Stimulated activated effector memory CD8-positive, alpha-beta T cell treated with anti-CD3 and anti-CD28 coated beads, Interleukin-12 subunit alpha, Interleukin-12 subunit beta, amount 100 ng/mL, for 72 hours (primary cell): ENCODE measurements at places on chromosomes 7 and 10.

- no peak for DNase-seq
Measured at GRCh38 chr10:29849126-29849833, 210.1 kb downstream of the JCAD start.

- no peak for DNase-seq
Measured at GRCh38 chr10:57983281-57983791, 284.4 kb downstream of the IPMK start.

DNA sequence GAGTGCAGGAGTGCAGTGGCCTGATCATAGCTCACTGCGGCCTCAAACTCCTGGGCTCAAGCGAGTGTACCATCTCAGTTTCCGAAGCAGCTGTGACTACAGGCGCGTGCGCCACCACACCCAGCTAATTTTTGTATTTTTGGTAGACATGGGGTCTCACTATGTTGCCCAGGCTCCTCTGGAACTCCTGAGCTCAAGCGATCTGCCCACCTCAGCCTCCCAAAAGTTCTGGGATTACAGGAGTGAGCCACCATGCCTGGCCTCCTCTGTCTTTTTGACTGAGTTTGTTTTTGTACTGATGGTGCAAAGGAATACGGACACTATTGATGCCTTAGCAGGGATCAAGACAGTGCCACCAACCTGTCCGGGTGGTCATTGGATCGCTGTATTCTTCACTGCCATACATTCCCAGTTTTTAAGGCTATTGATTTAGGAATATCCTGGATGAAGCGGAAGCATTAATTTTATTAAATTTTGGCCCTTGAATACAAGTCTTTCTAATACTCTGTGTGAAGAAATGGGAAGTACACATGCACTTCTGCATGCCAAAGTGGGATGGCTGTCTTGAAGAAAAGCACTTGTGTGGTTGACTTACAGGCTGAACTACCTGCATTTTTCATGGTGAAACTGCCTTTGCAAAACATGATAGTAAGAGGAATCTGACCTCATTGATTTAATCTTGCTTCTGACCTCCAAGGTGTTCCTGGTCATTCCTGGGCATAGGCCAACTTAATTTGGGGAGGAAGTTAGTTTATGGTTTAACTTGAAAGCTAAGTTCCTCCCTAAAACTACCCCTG is 2.1 kb upstream of the CUL2 start:
- no peak for DNase-seq

DNA sequence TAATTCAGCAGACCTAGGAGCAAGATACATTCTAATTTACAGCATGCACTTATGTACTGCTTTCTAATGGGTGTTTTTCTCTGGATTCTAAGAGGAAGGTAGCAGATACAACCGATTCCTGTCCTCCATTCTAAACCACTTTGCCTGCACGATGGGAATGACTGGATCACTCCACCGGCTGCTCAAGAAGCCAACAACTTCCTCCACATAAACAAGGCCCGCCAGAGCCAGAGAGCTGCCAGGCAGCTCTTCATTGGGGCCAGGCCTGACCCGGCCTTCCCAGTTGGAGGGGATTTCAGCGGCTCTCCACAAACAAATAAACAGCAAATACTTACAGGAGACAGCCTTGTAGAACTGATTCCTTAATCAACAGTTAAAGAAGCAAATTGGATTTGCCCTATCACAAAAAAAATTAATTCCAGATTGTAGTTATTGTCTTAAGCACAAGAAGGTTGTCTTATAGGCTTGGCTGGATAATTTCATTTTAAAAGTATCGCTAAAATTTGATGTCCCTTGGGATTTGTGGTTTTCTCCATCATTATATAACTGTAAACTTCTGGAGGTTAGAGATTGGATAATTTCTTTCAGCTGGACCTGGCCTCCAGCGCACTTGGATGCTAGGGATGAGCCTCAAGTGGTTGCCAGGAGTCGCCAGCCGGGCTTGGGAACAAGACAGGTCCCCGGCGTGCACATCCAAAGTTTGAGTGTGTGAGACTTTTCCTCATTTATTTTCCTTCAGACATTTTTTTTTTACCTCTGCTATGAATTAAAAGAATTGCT is 20.9 kb downstream of the EBF3 start:
- DNase-seq, result no peak

DNA sequence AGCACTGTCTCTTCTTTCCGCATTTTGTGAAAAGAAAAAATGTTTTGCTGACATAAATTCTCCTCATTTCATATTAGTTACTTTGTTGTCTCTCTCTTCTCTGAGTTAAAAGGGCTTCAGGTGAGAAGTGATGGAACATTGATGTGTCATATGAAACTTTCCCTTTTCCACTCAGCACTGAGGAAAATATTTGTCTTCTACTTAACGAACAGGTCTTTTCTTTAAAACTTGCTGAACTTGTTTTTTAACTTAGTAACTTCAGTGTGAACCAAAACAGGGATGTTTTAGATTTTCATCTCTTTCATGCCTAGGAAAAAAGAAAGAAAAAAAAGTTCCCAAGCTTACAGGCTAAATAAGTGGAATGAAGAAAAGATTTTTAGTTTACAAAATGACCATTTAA is 19.0 kb upstream of the TSPAN12 start:
- no peak for DNase-seq

- no peak for DNase-seq
Measured at GRCh38 chr10:20289070-20289828, 473.0 kb downstream of the PLXDC2 start.

DNA sequence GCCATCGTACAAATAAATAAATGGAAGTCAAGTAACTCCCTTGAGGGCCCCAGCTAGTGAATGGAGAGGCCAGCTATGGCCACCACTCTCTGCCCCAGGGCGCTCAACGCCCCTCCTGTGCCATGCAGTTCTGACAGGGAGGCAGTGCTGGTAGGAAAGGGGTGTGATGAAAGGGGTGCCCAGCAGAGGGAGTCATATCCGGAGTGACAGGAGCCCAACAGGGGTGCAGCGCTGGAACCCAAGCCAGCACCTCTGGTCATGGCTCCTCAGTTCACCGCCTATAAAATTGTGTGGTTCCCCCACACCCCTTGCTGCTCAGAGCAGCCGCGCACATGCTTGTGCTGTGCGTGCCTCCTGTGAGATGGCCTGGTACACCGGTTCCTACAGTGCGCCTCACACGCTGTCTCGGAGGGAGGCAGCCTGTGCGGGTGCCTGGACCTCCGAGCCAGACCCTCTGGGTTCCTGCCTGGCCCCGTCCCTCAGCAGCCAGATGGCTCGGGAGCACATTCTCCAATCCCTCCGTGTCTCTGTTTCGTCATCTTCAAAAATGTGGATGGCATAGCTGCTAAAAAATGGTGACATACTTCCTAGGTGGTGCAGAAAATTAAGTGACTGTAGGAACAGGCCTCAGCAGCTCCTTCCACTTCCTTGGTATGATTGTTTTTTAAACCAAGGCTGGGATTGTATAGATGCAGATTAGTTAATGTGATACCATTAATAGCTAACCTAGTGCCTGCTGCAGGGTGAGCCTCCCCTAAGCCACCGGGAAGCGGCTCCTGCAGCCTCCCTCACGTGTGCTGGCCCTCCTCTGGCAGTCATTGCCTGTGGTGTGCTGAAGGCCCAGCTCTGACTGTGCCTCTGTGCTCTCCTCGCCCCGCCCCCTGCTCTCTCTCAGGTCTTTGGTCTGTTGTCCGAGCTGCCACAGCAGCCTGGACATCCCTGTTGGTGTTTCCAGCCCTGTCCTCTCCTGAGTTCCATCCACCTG is 125.8 kb downstream of the EGFR start:
- DNase-seq, result no peak

DNA sequence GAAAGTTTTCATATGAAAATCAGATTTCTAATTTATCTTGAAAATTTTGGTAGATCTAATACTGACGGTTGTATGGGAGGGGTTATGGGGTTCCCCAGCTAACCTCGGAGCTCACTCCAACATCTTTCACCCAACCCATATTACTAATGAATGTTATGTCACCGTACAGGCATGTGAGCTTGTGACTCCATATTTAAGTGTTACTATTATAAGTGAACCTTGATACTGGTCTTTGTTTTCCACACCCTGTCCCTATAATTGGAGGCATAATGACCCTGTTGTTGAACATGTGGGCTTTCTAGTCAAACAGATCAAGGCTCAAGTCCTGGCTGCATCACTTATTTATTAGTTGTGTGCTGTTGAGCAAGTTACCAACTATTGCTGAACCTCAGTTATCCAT is 27.2 kb downstream of the WDFY4 start:
- no peak for DNase-seq

DNA sequence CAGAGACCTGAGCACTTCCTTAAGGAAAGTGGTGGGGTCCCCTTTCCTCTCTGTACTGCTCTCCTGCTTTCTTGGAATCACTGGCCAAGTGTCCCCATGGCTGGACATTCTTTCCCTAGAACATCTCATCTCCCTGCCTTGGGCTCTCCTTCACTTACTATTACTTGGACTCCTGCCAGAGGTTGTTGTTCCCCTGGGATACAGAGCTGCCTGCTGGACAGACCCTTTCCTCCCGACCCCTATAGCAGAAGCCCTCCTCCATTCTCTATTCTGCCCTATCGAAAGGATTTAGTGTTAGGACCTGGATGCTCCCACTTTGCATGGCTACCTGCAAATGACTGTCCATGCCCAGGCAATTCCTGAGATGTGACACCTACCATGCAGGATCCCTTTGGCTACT is 164.3 kb upstream of the PODXL start:
- peak; percentile 28 for DNase-seq

GRCh38 chr7:117800406-117800805 is 72.8 kb downstream of the CTTNBP2 start:
- no peak for DNase-seq

- DNase-seq, result no peak
Measured at GRCh38 chr7:53281312-53281711, 245.9 kb downstream of the POM121L12 start.

DNA sequence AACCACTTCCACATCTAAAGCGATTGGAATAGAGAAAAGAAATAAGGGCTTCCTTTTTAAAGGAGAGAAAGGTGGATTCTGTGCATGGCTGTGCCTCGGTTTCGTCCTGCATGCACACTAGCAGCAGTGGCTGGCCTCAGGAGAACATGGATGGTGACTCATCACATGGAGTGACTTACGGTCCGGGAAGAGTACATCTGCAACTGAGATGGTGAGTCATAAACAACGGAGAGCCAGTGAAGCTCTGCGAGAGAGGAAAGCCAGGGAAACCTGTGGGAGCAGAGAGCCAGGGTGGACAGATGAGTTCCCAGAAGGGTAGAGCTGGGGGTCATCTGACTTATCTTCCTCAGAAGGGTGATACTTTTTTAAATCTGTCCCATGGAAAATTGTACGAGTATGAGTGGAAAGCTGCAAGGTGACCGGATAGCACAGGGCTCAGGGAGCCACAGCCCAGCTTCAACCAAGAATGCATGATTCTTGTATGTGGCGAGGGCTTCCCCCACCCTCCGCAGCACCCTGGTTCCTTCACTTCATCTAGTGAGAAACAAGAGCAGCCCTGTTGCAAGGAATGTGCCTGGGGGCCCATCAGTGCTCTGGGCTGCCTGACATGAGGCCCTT is 259.1 kb downstream of the KLF6 start:
- DNase-seq, result no peak

GRCh38 chr10:80613466-80614170 is 75.9 kb downstream of the SH2D4B start:
- no peak for DNase-seq

DNA sequence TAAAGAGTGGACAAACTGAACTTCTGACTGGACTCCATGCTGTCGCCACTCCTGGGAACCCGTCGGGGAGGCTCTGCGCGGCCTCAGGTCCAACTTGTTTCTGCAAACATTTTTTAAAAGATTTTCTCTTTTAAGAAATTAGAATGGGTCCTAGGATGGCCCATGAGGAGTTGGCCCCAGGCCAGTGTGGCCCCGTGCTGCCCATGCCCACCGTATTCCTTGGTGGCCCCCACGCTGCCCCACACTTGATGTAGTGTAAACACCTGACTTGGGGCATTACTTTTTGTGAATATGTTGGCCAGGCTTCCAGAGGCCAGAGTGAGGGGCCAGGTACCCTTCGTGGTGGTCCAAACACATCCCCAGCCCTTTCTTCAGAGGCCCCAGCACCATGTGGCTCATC is 19.3 kb downstream of the ZNF316 start:
- DNase-seq, result no peak
